ENCODE measurements at places on chromosomes 6 and 20.

DNA sequence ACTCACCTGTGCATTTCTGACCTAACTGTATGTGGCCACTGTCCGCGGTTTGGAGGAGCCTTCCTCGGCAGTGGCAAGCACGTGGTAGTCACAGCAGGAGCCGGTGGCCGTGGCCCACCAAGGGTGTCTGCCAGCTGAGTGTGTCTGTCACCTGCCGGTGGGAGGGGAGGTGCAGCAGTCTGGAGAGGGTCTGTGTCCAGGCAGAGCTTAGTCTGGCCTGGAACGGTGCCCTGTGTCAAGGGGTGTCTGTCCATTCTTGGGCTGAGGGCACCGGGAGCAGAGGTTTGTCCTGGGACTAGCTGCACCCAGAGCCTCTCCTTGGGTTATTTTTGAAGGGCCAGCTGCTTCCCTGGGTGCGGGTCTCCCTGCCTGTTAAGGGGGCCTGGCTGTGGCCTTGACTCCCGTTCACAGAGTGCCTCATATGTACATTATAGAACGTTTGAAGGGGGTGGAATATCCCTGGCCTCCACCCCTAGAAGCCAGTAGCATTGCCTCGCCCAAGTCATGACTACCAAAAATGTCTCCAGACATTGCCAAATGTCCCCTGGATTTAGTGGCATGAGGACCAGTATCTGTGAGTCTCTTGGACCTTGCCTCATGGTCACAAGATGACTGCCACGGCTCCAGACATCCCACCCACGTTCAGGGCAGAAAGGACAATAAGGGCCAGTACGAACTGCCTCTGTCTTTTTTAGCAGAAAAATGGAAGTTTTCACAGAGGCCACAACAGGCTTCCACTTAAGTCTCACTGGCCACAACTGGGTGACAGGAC is 5.2 kb downstream of the RBM38 start:
- no peak for DNase-seq

GRCh38 chr6:70847106-70848084 is 109.5 kb downstream of the B3GAT2 start:
- no peak for DNase-seq

GRCh38 chr20:1944345-1945091 is 49.3 kb downstream of the SIRPA start:
- DNase-seq: no peak

DNA sequence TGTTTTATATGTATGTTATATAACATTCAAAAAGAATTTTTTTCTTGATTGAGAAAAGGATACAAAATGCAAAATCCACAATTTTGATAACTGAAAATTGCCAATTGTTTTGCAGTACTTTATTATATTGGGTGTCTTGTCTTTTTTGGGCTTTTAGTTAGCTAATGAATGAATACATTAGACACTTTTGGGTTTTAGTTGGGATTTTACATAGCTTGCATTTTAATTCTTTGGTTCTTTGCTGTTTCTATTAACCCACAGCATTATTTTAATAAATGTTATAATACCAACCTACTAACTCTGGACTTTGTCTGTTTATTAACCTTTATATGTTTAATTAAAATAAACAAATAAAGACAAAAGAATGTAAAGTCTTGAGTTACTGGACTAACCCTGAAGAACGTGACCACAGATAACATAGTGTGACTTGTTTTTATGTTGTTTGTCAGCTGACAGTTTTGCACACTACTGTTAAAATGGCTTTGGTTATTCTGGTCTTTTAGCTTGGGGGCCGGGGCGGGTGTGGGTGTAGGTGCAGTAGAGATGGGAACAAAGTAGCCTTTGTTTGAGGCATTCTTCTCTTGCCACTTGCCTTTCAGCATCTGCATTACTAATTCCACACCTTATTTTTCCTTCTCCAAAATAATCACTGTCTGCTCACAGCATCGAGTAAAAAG is 159.1 kb downstream of the QKI start:
- no peak for DNase-seq

DNA sequence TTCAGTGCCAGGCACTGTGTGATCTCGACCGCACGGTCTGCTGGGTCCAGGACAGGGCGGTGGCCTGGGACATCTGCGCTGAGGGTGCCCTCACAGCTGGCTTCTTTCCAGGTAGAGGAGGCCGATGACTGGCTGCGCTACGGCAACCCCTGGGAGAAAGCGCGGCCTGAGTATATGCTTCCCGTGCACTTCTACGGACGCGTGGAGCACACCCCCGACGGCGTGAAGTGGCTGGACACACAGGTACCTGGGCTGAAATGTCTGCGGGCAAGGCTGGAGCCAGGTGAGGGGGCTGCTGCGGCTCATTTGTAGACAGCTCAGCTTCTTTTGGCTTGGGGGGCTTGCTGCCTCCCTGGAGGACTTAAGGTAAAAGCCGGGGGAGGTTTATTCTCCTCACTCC is 26.6 kb downstream of the PYGB start:
- no peak for DNase-seq

- no peak for DNase-seq
These were observed 121.2 kb upstream of the KCNQ5 start for GRCh38 chr6:72500669-72501068.

DNA sequence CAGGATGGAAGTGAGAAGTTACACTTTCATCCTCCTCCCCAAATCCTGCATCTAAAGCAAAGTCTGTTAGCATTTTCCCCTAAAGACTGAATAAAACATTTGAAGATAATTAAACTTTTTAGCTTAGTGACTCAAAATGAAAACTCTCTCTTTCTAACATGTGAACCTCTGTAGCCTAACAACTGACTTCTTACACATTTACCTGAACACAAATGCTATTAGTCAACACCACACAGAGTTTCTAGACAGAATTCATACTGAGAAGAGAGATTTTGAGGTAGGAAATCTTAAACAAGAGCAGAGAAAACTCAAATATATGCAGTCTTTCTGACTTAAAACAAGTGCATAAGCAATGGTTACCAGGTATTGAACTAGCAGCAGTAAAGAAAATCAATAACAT is 149.9 kb upstream of the SMLR1 start:
- no peak for DNase-seq

DNA sequence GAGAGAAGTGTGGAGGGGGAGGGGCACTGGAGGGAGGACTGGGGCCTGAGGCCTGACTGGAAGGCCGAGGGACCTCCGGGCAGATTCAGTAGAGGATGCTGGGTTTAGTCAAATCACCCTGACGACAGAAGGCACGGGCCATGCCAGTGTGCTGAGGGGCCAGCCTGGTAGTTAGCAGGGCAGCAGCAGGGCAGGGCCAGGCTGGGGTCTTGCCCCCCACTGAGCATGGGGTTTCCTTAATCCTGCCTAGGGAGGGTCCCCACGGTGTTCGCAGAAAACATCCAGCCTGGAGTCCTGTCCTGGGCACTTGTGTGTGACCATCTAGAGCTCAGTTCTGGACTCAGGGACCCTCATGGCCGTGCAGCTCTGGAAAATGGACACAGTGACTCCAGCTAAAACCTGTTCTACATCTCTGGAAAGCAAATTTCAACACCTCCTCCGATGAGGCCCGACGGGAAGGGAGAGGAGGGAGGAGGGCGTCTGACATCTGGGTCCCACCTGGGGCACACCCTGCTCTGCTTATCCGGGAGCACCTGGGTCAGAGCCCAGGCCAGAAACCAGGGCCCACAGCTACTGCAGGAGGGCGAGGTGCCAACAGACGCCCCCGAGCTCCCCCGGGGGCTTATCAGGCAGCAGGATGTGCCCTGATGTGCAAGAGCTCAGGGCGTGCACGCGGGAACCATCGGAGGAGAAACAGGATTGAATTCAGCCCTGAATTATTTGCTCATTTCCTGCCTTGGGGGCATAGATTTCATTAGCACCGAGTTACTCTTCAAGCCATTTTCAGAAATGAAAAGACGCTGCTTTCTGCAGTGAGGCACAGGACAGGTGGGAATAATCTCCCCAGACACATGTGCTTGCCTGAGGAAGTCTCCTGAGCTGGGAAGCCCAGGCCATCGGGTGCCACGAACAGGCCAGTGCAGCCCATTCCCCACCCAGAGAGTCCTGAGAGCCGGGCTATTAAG is 78.0 kb upstream of the MPC1 start:
- no peak for DNase-seq

- DNase-seq: no peak
These were observed 28.1 kb upstream of the PNPLA1 start for GRCh38 chr6:36241728-36242127.

GRCh38 chr20:1965520-1966351 is 28.1 kb downstream of the PDYN start:
- peak; percentile 16 for DNase-seq
